ENCODE measurements at places on chromosomes 6 and 20. TPM values are rescaled to one million over a fixed set of nuclear protein-coding genes. Genes with fewer than 3 reads are reported as not detected.

The MUC21 gene
- not detected for polyA plus RNA-seq

The RIN2 gene
- polyA plus RNA-seq, result 6.3 TPM

The CST4 gene
- not detected for polyA plus RNA-seq

The KHDC1 gene
- 6.6 TPM for polyA plus RNA-seq

The MMP24OS gene
- polyA plus RNA-seq, result 53.1 TPM

The SYCP2 gene
- polyA plus RNA-seq, result 0.76 TPM

The NSFL1C gene
- 30.6 TPM for polyA plus RNA-seq

Measured in SK-N-SH (cell line).